Mesenchymal stem cell (in vitro differentiated cells and primary cell): ENCODE measurements at places on chromosomes 7 and 10.

- no peaks in the 10 kb centered on the region for H3K36me3 ChIP-seq
- DNase-seq = no peak
- no peak overlapping the region for H3K27ac ChIP-seq
- no peak overlapping the region for H3K4me3 ChIP-seq
- no peaks in the 10 kb centered on the region for H3K27me3 ChIP-seq
Measured at GRCh38 chr7:124497176-124497575, 268.4 kb downstream of the GPR37 start.

DNA sequence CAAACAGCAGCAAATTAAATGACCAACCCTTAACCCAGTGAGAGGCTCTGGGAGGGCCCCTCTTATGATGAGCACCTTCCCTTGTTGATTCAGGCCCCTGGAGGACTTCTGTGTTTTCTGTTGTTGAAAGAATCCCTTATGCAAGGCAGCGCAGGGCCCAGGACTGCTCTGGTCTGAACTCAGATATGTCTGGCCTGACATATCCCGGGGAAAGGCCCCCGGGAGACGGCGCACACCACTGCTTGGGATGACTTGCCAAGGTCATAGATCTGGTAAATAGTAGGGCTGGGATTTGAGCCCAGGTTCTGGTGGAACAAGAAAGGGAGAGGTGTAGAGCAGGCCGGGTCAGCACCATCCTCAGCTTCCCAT, 124.0 kb downstream of the AOAH start:
- H3K4me3 ChIP-seq = no peak overlapping the region
- no peaks in the 10 kb centered on the region for H3K36me3 ChIP-seq

- H3K4me3 ChIP-seq = no peak overlapping the region
- H3K27ac ChIP-seq = no peak overlapping the region
- no peaks in the 10 kb centered on the region for H3K27me3 ChIP-seq
- no peak for DNase-seq
- H3K4me1 ChIP-seq = peaks cover 9% of the 10 kb centered on the region
Measured at GRCh38 chr7:24751484-24751883, 5.8 kb downstream of the GSDME start.

DNA sequence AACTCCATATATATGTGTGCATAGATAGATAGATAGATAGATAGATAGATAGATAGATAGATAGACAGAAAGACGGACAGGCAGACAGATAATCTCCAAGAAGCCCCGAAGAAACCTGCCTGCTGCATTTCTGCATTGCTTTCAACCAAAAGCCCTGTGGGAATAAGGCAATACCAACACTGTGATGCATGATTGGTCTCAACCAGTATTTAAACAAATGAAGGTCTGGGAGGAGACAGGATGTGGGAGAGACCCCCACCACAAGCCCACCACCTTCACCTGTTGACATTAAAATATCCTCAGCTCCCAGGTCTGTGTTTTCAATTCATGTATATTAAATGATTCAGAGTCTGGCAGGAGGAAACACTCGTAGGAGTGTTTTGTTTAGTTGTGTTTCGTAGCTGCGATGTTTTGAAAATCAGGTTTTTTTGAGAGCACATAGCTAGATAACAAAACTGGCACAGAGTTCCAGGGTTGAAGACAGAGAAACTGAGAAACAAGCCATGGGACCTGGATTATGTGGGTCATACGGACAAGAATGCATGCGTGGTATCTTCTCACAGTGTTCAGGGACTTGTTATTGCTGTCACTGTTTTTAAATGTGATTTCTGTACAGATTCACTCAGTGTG, 200.7 kb upstream of the AHR start:
- H3K36me3 ChIP-seq = no peaks in the 10 kb centered on the region
- no peak overlapping the region for H3K27ac ChIP-seq
- no peak for DNase-seq
- no peaks in the 10 kb centered on the region for H3K4me1 ChIP-seq
- H3K27me3 ChIP-seq = no peaks in the 10 kb centered on the region

GRCh38 chr10:66719483-66719882, 206.4 kb upstream of the LRRTM3 start:
- no peaks in the 10 kb centered on the region for H3K4me1 ChIP-seq
- no peaks in the 10 kb centered on the region for H3K36me3 ChIP-seq
- DNase-seq = no peak
- no peak overlapping the region for H3K4me3 ChIP-seq
- no peaks in the 10 kb centered on the region for H3K27me3 ChIP-seq

GRCh38 chr10:52443419-52444388, 129.6 kb downstream of the DKK1 start:
- H3K4me1 ChIP-seq = no peaks in the 10 kb centered on the region
- no peaks in the 10 kb centered on the region for H3K27me3 ChIP-seq
- no peak overlapping the region for H3K4me3 ChIP-seq
- H3K36me3 ChIP-seq = no peaks in the 10 kb centered on the region

DNA sequence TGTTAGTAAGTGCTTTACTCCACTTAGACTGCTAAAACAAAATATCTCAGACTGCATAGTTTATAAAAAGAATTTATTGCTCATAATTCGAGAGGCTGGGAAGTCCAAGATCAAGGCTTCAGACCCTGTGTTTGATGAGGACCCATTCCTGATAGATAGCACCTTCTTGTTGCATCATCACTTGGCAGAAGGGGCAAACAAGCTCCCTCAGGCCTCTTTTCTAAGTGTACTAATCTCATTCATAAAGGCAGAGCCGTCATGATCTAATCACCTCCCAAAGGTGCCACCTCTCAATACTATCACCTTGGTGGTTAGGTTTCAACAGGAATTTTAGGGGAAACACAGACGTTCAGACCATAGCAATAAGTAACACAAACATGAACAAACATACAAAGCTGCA, 55.4 kb downstream of the CRPPA start:
- H3K27ac ChIP-seq = no peak overlapping the region
- no peak overlapping the region for H3K4me3 ChIP-seq
- no peaks in the 10 kb centered on the region for H3K27me3 ChIP-seq
- no peaks in the 10 kb centered on the region for H3K36me3 ChIP-seq
- no peak for DNase-seq

DNA sequence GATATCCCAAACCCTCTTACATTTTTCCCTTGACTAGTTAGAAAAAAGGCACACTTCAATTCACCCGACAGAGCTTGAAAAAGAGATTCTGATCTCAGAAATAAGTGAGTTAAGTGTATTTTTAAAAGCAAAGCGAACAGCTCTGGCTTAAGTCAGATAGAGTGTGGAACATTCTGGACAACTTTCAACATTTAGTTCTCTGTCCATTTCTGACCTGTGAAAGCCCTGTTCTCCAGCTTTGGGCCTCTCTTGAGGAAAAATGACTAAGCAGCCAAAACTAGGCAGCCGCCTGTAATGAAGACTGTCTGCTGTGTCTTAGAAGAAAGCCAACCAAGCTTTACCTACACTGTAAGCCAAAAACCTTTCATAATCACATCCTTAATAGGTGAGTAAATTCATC, 50.5 kb downstream of the CDK6 start:
- DNase-seq = peak; percentile 79
- no peaks in the 10 kb centered on the region for H3K4me1 ChIP-seq
- no peak overlapping the region for H3K27ac ChIP-seq
- H3K27me3 ChIP-seq = no peaks in the 10 kb centered on the region

DNA sequence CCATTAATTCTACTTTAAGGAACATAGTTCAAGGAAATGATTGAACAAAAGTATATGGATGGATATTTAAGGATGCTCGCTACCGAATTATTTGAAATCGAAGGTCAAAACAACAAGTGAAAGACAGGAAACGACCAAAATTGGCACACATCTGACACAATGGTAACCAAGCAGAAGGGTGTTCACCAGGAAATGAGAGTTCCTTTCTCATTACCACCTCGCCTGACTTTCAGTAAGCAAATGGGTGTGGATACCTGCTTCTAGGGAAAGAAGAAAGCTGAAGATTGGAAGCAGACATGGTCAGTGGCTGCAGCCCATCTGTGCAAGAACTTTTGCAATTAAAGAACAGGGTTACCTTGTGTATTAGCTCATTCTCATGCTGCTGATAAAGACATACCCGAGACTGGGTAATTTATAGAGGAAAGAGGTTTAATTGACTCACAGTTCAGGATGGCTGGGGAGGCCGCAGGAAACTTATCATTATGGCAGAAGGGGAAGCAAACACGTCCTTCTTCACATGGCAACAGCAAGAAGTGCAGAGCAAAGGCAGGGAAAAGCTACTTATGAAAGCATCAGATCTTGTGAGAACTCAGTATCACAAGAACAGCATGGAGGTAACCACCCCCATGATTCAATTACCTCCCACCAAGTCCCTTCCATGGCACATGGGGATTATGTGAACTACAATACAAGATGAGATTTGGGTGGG, 6.2 kb upstream of the TMEM273 start:
- peaks cover 3% of the 10 kb centered on the region for H3K27me3 ChIP-seq
- H3K4me3 ChIP-seq = no peak overlapping the region
- no peak for DNase-seq
- no peaks in the 10 kb centered on the region for H3K36me3 ChIP-seq
- H3K27ac ChIP-seq = no peak overlapping the region

DNA sequence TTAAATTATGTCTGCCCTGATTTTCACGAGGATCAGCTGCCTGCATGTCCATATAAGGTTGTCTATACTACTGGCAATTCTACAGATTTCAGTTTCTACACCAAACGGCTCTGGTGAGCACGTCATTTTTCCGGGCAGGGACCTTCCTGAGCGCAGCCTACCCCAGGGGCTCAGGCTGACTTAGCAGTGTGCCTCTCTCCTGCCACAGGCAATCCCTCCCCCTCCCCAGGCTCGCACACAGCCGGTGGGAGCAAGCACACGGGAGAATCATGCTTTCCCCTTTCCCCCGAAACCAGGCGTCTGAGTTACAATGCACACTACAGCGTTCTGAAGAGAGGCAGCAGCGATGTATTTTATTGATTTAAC, 1.7 kb downstream of the KLF6 start:
- peaks cover 22% of the 10 kb centered on the region for H3K4me1 ChIP-seq
- H3K27me3 ChIP-seq = no peaks in the 10 kb centered on the region
- DNase-seq = peak; percentile 76
- H3K27ac ChIP-seq = peak overlapping the region; percentile 88
- peaks cover 56% of the 10 kb centered on the region for H3K36me3 ChIP-seq

- no peaks in the 10 kb centered on the region for H3K4me1 ChIP-seq
- H3K27me3 ChIP-seq = no peaks in the 10 kb centered on the region
- no peaks in the 10 kb centered on the region for H3K36me3 ChIP-seq
Measured at GRCh38 chr7:35355911-35356310, 102.0 kb upstream of the TBX20 start.
